NCI-H1436 (cell line): ENCODE measurements at places on chromosomes 13 and 19.

- DNase-seq, result no peak
These were observed 6.0 kb downstream of the TEKTIP1 start for GRCh38 chr19:3544742-3545668.

DNA sequence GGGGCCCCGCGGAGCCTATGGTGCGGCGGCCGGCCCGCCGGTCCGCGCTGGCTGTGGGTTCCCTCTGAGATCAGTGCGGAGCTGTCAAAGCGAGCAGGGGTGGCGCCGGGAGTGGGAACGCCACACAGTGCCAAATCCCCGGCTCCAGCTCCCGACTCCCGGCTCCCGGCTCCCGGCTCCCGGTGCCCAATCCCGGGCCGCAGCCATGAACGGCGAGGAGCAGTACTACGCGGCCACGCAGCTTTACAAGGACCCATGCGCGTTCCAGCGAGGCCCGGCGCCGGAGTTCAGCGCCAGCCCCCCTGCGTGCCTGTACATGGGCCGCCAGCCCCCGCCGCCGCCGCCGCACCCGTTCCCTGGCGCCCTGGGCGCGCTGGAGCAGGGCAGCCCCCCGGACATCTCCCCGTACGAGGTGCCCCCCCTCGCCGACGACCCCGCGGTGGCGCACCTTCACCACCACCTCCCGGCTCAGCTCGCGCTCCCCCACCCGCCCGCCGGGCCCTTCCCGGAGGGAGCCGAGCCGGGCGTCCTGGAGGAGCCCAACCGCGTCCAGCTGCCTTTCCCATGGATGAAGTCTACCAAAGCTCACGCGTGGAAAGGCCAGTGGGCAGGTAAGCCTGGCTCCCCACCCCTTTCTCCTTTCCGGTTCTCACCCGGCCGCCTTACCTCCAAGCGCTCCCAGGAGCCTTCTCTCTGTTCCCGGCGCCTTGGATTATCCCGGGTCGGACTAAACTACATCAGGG, at the start of gene PDX1:
Gene PDX1 (plus strand): TSS at position 67 of the 743 bp plus-strand sequence. CDS start 139 bp downstream, at position 206.
- DNase-seq, result no peak

- DNase-seq, result no peak
These were observed 1.3 kb downstream of the ZNF433 start for GRCh38 chr19:12034198-12034597.

- DNase-seq, result no peak
These were observed 805 bp upstream of the PTOV1 start for GRCh38 chr19:49850221-49850486.

DNA sequence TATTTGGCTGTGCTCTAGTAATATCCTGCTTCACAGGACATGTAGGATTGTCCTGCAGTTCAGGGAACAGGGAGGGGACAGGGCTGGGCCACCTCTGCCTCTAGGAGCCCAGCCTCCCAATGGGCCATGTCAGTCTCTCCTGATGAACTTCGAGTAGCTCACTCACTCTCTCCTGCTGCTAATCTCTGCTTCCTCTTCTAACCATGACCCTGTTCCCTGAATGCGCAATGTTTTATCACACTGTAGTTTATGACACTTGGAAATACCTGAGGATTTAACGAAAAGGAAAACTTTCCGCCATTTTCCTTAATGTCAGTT, 9.2 kb downstream of the PARP4 start:
- DNase-seq, result no peak

DNA sequence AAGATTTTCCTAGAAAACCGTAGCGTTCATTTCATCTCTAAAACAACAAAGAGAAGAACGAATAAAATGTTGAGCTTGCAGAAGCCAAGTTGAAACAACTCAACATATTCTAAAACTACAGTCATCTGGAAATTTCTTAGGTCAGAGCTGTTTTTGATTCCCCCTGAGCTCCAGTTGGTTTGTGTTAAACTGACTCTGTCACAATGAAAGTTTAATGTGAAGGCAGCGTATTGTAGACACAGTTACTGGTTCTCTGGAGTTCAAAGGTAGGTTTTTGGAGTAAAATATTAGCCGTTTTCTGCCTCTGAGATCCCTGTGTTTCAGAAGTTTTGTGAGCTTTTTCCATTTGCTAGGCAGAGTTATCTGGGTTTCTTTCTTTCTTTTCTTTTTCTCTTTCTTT, 2.2 kb downstream of the ARHGEF7 start:
- DNase-seq, result no peak

- DNase-seq, result no peak
These were observed 21.5 kb upstream of the SLC39A3 start for GRCh38 chr19:2761309-2761677.

- DNase-seq, result no peak
These were observed 1204.5 kb upstream of the SLC10A2 start for GRCh38 chr13:104270731-104271130.

- DNase-seq, result no peak
These were observed 10.4 kb upstream of the F2RL3 start for GRCh38 chr19:16878181-16878965.

DNA sequence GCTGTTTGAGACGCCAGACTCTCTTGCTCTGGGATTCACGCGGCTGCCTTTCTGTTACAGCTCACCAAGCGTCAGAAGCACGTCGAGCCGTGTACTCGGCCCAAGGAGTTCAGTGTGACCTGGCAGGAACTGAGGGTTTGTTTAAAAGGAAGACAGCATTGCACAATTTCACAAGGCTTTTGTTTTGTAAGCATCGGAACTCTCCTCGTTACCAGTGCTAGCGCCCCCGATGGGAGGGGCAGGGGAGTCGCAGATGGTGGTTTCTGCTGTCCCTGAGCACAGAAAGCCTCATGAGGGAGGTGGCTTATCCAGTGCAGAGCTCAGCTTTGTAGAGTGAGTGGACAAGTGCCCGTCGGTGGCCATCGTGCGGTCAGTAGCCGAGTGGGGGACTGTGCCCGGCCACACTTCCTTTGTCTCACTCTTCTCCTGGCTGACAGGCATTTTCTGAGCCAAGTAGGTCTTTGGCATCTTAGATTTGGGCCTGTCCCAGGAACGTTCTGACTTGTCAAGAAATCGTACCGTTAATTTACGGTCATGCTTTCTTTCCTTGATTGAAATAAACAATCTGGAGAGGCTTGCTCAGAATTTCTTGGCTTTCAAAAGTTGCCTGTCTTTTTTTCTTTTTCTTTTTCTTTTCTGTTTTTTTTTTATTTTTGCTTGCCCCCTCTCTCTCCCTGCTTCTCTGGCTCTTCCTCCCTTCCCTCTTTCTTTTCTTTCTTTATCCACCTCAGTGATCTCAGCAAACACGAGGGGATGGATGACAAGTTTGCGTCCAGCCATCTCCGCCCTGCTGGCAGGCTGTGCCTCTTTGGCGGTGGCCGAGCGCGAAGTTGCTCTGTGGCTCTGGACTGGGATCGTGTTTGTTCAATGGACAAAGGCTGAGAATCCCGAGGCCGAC, 7.7 kb downstream of the KDM4B start:
- no peak for DNase-seq

GRCh38 chr13:76214001-76214400, 577.9 kb downstream of the LMO7 start:
- DNase-seq, result no peak

DNA sequence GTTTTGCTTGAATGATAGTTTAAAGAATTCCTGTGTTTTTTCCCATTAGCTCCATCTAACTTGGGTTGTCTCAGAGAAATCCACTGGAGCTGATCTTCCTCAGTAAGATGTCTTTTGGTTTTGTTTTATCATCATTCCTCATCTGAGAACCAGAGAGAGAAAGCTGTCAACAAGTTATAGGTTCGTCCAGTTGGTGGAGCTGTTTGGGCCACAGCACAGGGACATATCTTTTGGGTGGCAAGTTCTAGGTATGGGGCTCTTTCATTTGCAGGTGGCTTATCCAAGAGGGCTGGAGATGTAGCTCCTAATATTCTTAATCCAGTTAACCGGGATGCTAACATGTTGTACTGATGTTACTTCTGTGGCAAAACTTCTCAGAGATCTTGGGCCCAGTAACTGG, 174.2 kb downstream of the KCNRG start:
- no peak for DNase-seq

DNA sequence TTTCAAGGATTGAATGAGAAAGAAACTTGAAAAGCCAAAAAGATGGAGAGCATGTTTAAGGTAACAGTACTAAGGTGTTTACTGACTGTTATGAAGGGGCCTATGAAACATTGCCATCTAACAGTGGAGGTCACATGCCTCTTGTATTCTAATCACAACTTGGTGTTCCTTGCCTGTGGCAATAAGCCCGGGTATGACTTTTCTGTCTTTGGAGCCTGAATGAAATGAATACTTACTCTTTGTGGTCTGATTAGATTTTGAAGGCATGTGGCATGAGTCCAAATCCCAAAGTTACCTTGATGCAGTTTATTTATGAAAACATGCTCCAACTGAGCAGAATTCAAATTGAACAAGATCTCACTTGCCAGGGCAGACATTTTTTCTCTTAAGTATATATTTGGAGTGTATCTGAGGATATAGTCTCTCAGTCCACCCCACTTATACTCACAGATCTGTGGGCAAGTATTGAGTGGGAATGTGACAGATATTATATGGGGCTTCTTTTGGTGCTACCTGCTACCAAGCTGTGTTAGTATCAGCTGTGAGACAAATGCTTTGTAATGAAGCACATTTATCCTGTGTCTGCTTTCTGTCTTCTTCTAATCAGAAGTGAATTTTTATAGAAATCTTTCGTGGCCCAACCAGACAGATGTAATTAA, 67.5 kb downstream of the B3GLCT start:
- DNase-seq, result no peak

- DNase-seq, result no peak
These were observed 115.9 kb upstream of the PCDH20 start for GRCh38 chr13:61531383-61532065.

DNA sequence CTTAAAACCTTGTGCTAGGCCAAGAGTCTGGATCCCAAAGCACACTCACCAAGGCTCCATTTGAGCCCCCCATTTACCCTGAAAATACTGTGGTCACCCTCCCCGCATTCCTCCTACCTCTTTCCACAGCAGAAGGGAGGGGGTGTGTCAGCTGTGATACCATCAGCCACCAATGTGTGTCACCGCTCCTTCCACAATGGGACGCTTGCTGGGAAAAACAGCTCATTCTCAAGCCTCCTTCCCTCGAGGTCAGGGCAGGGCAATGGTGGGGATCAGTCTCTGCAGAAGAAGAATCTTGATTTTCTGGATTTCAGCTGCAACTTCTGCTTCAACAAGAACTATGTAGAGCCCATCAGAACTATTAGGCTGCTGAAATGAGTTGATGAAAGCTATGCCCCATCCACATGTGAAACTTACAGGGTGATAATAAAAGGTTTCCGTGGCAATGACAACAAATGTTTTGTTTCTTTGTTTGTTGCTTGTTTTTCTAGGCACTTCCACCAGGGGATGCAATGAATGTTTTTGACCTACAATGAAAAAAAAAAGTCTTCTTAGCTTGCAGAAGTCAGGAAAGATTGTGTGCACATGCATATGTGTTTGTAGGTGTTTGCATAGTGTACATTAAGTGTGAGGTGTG, 26.4 kb upstream of the ZNF507 start:
- no peak for DNase-seq

DNA sequence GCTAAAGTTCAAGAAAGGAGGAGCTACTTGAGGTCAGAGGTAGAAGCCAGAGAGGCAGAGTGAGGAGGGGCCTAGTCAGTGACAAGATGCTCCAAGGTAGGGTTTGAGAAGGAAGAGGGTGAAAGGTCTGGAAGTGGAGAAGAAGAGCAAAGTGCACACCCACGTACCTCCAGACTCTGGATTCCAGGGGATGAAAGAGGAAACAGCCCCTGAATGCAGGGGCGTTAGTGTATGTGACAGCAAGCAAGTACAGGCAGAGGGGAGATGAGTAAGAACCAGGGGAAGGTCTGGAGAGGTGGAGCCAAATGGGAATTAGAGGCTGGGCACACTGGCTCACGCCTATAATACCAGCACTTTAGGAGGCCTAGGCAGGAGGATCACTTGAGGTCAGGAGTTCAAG, 8.7 kb downstream of the RPS28 start:
- DNase-seq, result no peak

DNA sequence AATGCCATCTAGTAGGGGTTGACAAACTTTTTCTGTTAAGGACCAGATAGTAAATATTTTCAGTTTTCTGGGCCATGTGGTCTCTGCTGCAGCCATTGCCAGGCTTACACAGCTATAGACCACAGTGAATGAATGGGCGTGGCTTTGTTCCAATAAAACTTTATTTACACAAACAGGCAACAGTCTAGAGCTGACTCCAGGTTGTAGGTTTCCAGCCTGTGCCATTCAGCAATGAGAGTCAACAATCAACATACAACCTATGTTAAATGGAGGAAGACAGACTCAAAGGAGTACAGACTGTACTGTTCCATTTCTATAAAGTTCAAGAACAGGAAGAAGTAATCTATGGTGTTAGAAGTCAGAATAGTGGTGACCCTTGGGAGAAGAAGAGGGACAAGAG, 15.2 kb upstream of the IZUMO2 start:
- no peak for DNase-seq

- DNase-seq, result no peak
These were observed 328.2 kb downstream of the DIAPH3 start for GRCh38 chr13:59835569-59835968.

- no peak for DNase-seq
These were observed 190.8 kb downstream of the FOXO1 start for GRCh38 chr13:40475617-40476016.

- DNase-seq, result no peak
These were observed 35.6 kb upstream of the IL17D start for GRCh38 chr13:20667857-20668437.

DNA sequence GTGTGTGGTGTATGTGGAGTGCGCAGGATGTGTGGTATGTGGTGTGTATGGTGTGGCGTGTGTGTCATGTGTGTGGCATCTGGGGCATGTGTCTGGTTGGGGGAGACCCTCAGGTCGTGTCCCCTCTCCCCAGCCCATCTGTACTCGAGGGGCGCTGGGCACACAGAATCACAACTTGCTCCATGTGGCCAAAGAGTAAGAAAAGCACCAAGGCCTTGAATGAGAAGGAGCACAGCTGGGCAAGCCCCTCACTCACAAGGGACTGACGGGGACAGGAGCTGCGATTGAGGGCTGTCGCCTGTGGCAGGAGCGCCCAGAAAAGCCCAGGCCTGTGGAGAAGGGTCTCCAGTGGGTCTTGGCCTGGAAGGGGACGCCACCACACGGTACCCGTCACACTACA, 62.8 kb downstream of the PEPD start:
- no peak for DNase-seq

- no peak for DNase-seq
These were observed 12.4 kb upstream of the ITM2B start for GRCh38 chr13:48220592-48220980.

DNA sequence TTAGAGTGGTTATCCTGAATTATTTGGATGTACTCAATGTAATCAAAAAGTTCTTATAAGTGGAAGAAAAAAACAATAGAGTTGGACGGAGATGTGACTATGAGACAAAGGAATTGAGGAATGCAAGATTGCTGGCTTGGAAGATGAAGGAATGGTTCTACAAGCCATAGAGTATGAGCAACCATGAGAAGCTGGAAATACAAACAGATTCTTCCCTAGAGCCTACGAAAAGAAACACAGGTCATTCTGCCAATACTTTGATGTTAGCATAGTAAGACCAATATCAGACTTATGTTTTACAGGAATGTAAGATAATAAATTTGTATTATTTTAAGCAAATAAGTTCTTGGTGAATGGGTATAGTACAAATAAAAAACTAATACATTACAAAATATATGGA, 249.2 kb downstream of the DIAPH3 start:
- no peak for DNase-seq

- DNase-seq, result no peak
These were observed 127.2 kb downstream of the DNAJC15 start for GRCh38 chr13:43150369-43151207.
